Activated CD8-positive, alpha-beta T cell treated with anti-CD3 and anti-CD28 coated beads for 36 hours (primary cell): ENCODE measurements at places on chromosomes 2 and 18. TPM values are rescaled to one million over a fixed set of nuclear protein-coding genes. Genes with fewer than 3 reads are reported as not detected.

Gene PDE11A
- total RNA-seq, result not detected

Gene OXER1
- total RNA-seq, result 0.40 TPM

DNA sequence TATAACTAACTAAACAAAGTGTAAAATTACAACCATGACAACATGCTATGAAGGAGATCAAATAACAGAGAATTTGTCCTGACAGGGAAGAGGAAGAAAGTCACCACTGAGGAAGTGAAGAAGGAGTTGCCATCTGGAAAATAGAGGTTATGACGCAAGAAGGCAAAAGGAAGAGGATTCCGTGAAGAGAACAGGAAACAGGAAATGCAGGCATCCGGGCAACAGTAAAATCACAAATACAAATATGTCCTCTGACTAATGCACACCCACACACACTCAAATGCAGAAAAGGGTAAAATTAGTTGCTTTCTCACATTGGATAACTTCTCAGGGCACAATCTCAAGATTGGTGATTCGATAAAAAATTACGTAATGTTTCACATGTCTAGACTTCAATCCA, 278.4 kb downstream of the TMX3 start:
- H3K4me3 ChIP-seq, result no peak overlapping the region
- no peaks in the 10 kb centered on the region for H3K36me3 ChIP-seq
- H3K27ac ChIP-seq, result no peak overlapping the region
- DNase-seq, result peak; percentile 10

Gene UGT1A3
- not detected for total RNA-seq

DNA sequence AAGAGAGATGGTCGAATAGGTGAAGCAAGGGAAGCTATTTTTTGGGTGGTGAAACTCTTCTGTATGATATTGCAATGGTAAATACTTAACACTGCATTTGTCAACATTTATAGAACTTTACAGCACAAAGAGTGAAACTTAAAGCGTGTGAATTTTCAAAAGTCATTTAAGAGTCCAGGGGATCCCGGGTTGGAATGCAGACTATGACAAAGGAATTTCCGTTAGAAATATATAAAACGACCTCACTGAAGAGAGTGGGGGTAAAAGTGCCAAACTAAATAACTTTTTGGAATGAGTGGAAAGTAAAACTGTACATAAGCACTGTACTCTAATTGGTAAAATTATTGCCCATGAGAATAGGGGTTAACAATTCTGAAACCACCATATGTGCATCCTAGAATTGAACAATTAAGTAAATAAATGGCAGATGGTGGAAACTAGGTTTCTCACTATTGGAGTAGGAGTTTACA, 191.0 kb upstream of the FN1 start:
- no peaks in the 10 kb centered on the region for H3K36me3 ChIP-seq
- H3K27me3 ChIP-seq, result no peaks in the 10 kb centered on the region
- no peak overlapping the region for H3K27ac ChIP-seq
- H3K4me1 ChIP-seq, result no peaks in the 10 kb centered on the region
- no peak overlapping the region for H3K4me3 ChIP-seq

GRCh38 chr2:179768765-179769164, 92.6 kb downstream of the ZNF385B start:
- no peaks in the 10 kb centered on the region for H3K36me3 ChIP-seq
- peaks cover 7% of the 10 kb centered on the region for H3K27me3 ChIP-seq
- no peaks in the 10 kb centered on the region for H3K4me1 ChIP-seq
- H3K4me3 ChIP-seq, result no peak overlapping the region
- H3K27ac ChIP-seq, result no peak overlapping the region
- DNase-seq, result no peak

DNA sequence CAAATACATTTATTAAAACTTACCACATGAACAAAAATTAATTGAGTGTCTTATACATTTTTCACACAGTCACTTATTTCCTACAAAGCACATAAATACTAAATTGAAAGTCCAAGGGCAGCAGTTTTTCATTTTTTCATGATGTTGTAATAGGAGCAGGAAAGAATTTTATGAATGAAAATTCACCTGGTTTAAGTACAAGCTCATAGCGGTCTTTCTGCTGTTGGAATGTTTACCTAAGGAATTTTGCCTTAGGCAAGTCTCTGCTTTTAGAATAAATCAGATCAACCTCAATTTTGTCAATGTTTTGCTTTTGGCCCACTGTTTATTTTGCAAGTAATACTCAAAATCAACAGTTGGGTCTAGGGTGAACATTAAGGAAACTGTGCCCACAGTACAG, 40.0 kb downstream of the ETAA1 start:
- H3K27ac ChIP-seq, result no peak overlapping the region
- peaks cover 30% of the 10 kb centered on the region for H3K27me3 ChIP-seq
- no peak for DNase-seq
- H3K4me3 ChIP-seq, result no peak overlapping the region
- no peaks in the 10 kb centered on the region for H3K36me3 ChIP-seq

Gene LONRF2
- 0.04 TPM for total RNA-seq

DNA sequence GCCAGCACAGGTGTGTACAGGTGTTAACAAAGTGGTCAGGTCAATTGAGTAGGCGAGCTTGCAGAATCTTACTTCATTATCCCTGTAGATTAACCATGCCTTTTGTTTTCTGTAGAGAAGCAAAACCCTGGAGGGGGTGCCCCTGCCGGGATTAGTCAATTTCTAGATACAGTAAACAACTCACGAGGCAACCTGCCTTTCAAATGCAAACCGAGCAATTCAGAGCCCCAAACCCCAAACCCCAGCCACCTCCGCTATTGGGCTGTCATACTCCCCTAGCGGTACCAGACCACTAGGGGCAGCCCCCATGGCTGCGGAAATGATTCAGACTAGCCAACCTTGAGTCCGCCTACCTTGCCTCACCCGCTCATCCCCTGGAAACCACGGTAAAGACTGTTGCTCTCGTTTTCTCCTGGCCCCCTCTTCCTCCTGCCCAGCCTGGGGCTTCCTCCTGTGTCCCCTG, 61.4 kb upstream of the KIF5C start:
- H3K4me3 ChIP-seq, result no peak overlapping the region
- peaks cover 15% of the 10 kb centered on the region for H3K27me3 ChIP-seq
- peak; percentile 88 for DNase-seq
- H3K4me1 ChIP-seq, result peaks cover 20% of the 10 kb centered on the region
- peak overlapping the region; percentile 23 for H3K27ac ChIP-seq
- H3K36me3 ChIP-seq, result no peaks in the 10 kb centered on the region

- no peak overlapping the region for H3K4me3 ChIP-seq
- no peaks in the 10 kb centered on the region for H3K36me3 ChIP-seq
- H3K27ac ChIP-seq, result no peak overlapping the region
- H3K4me1 ChIP-seq, result peaks cover 3% of the 10 kb centered on the region
- peaks cover 1% of the 10 kb centered on the region for H3K27me3 ChIP-seq
- no peak for DNase-seq
Observed at GRCh38 chr2:55163941-55164390, 68.1 kb downstream of the CLHC1 start.

DNA sequence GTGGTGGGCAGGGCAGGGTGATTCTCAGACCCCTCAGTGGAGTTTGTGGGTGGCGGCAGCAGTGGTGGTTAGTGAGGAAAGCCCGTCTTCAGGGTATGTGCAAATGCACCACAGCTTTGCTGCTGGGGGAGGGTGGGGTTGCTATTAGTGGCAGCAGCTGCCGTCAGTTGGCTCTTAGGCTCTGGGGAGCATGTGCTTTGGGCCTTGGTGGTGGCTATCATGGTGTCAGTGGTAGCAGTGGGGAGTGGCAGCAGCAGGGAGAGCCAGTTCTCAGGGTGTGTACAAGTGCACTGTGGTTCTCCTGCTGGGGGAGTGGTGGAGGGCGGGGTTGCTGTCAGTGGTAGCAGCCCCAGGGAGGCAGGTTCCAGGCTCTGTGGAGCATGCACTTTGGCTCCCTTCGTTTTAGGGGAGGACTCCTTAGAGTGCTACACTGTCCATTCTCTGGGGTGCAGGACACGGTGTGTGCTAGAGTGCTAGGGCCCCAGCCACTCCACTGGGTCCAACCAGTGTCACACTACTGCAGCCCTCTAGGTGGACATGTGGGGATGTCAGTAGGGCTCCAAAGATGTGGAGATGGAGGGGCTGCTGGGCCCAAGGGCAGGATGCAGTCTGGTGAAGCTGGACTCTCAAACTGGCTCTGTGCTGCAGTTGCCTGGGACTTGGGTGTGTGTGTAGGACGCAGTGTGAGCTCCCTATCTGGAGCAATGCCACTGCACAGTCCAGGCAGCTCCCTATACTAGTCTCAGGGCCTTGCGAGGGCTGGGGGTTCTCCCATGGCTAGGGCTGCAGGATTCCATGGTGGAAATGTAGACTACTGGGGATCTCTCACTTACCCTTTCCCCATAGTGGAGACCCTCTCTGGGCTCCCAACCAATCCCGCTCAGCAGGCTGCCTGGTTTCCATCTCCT, 45.3 kb downstream of the ADCYAP1 start:
- DNase-seq, result no peak
- H3K27me3 ChIP-seq, result no peaks in the 10 kb centered on the region
- H3K4me1 ChIP-seq, result no peaks in the 10 kb centered on the region
- no peak overlapping the region for H3K4me3 ChIP-seq
- H3K36me3 ChIP-seq, result no peaks in the 10 kb centered on the region
- no peak overlapping the region for H3K27ac ChIP-seq

GRCh38 chr2:201448061-201448460, 3.2 kb downstream of the TRAK2 start:
- peaks cover 48% of the 10 kb centered on the region for H3K4me1 ChIP-seq
- H3K27ac ChIP-seq, result peak overlapping the region; percentile 83
- peak; percentile 42 for DNase-seq
- peak overlapping the region; percentile 20 for H3K4me3 ChIP-seq
- H3K36me3 ChIP-seq, result peaks cover 7% of the 10 kb centered on the region
- H3K27me3 ChIP-seq, result no peaks in the 10 kb centered on the region

DNA sequence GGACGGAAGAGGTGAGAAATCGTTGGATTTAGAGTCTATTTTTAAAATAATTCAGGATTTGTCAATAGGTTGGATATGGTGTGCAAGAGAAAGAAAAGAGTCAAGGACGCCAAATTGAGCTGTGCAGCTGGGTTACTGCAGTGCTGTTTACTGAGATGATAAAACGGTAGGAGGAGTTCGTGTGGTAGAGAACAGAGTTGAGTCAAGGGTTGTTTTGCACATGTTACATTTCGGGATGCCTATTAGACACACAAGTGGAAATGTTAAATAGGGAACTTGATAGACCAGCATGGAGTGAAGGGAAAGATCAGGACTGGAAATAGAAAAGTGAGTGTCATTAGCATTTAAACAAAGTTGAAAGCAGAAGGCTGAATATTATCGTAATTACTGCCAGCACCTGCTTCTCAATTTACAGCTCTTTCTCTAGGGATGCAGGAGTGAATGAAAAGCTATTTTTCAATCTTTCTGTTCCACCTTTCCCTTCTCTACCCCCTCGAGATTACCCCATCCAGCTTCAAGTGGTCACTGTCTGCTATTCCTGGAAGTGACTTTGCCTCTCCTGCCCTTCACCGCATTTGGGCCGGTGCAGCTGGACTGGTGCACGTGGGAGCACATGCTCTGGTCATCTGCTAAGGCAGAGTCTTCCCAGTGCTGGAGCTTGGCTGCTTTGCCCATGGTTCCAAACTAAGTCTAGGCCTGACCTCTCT, 30.3 kb downstream of the GPR75 start:
- H3K27ac ChIP-seq, result no peak overlapping the region
- H3K4me3 ChIP-seq, result no peak overlapping the region
- no peak for DNase-seq
- H3K36me3 ChIP-seq, result peaks cover 18% of the 10 kb centered on the region
- no peaks in the 10 kb centered on the region for H3K4me1 ChIP-seq
- H3K27me3 ChIP-seq, result no peaks in the 10 kb centered on the region

DNA sequence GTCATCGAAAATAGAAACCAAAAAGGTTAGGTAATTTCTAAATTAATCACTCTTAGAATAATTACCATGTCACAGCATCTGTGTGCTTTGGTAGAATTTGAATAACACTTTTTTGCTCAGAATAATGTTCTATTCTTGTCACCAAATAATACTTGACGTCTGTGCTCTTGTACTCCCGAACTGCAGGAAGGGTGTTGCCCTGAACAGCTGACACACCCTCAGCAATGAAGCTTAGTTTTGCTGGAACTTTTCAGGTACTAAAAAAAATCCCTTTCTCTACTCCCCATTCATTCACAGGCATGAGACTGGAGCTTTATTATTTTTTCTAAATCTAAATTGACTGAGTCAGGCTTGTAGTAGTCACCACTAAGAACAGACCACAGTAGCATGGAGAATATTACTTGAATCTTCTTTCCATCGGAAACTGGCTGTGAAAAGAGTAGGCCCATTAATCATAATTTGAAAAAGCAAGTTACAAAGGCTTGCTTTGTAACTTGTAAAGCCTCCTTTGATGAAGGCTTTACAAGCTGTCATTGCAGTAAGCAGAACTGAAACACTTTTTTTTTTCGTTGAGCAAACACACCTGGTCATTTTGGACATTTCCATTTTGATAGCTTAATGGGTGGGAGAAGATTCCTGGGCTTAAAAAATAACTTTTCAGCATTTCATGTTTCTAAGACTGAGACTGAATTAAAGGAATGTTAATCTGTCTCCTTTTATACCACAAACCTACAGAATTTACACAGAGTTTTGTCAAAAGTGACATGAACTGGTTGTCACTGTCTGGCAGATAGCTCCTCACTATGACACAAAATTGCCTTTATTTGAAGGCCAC, 70.3 kb upstream of the PELI1 start:
- no peaks in the 10 kb centered on the region for H3K27me3 ChIP-seq
- H3K27ac ChIP-seq, result peak overlapping the region; percentile 97
- peak; percentile 45 for DNase-seq

DNA sequence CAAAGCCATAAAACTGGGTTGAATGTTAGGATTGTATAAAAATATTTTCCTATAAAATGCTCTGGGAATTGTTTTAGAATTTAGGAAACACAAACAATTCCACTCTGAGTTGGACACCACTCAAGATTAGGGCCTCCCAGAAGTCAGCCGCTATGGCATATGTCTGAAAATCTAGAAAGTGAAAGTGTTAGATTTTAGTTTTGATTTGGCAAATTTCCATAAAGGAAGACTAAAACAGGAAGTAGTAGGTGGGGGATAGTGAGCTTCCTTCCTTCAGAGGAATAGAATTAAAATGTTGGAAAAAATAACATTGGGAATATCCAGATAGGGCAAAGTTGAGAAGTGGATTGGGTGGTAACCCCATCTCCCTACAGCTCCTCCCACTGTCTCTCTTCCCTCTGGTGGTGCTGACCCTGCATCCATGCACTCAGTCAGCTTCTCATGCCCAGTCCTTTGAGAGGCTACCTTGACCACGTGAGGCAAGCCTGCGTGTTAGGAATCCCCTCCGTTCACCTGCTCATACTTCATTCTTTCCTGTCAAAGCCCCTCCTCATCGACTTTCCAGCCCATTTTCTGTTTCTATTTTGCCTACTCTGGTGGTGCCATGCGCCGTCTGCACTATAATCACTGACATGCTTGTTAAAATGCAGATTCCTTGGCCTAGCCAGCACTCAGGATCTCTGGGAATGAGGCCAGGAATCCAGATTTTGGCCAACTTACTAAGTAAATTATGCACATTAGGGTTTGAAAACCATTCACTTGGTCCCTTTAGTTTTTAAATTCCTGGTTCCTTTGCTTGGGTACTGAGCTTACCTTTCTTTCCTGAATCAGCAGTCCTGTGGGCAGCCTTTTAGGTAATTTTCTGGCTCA, 83.5 kb downstream of the POLE4 start:
- H3K27me3 ChIP-seq, result no peaks in the 10 kb centered on the region
- no peak for DNase-seq
- H3K27ac ChIP-seq, result no peak overlapping the region
